Cortex of kidney (tissue), 1 donor: ENCODE measurements at places on chromosomes 4 and X.

DNA sequence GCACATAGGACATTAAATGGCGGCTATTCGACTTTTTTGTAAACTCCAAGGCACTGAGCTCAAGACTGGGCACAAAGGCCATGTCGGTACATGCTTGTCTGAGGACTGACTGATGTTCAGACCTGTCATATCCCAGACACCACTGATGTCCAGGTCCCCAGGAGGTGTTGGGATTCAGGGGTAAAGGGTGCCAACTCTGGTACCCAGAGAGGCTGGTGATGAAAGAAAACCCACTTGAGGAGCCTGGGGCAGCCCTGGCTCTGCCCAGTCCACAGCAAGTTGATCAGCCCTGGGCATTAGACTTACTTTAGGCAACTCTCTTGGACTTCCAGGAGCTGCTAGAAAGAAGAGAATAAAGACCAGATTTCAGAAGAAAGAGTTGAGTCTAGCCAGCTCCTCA is 18.7 kb downstream of the SASH3 start:
- no peak for DNase-seq

GRCh38 chr4:53908661-53909078 is 155.7 kb downstream of the CHIC2 start:
- no peak for DNase-seq

GRCh38 chr4:74768857-74769525 is 25.3 kb downstream of the BTC start:
- no peak for DNase-seq

DNA sequence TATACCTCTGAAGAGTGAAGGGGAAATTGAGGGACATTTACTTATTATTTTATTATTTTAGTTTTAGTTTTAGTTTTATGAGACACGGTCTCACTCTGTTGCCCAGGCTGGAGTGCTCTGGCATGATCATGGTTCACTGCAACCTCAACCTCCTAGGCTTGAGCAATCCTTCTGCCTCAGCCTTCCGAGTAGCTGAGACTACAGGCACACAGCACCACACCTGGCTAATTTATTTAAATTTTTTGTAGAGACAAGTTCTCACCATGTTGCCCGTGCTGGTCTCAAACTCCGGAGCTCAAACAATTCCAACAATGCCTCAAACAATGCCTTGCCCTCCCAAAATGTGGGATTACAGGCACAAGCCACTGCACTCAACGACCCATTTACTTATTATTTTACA is 68.4 kb upstream of the BMP2K start:
- DNase-seq: no peak

- DNase-seq: no peak
These were observed 595.0 kb downstream of the ACTRT1 start for GRCh38 chrX:127457161-127457560.

- no peak for DNase-seq
These were observed 62.8 kb downstream of the FAM9B start for GRCh38 chrX:8971116-8971515.

DNA sequence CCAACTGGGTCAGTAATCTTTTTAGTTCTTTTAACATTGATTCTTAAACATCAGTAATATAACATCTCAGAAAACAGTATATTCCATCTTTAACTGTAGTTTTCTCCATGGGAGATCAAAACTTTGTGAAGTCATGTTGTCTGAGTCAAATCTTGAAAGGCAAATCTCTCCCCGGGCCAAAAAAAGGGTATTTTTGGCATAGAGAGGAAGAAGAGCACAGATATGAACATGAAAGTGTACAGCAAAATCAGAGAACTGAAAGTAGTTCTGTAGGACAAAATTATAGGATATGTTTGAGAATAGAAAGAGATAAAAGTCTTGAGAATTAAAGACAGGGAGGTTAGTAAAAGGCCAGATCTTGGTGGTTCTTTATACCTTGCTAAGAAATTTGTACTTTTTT is 176.4 kb upstream of the GYPA start:
- no peak for DNase-seq

GRCh38 chr4:93897559-93897958 is 69.0 kb downstream of the ATOH1 start:
- no peak for DNase-seq

GRCh38 chr4:61143461-61143860 is 56.7 kb upstream of the ADGRL3 start:
- no peak for DNase-seq

GRCh38 chr4:165537028-165537648 is 158.3 kb downstream of the CPE start:
- no peak for DNase-seq

DNA sequence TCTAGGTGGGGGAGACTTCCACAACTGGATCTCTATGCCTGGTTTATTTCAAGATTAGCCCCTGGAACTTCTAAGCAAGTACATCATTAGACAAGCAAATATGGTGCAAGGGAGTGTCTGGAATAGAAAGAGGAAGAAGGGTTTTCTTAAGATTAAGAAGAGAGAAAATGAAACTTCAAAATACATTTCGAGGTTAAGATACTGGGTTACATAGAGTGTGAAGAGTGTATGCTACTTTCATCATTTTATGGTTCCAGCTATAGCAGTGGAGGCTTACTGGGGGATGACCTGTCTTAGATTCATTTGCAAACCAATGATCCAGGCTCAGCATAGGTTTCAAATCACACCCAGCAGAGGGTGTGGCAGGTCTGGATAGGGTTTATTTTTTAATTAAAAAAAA is 144.4 kb upstream of the GATB start:
- DNase-seq: no peak

- DNase-seq: no peak
These were observed 3.7 kb upstream of the C4orf36 start for GRCh38 chr4:86895692-86896488.

DNA sequence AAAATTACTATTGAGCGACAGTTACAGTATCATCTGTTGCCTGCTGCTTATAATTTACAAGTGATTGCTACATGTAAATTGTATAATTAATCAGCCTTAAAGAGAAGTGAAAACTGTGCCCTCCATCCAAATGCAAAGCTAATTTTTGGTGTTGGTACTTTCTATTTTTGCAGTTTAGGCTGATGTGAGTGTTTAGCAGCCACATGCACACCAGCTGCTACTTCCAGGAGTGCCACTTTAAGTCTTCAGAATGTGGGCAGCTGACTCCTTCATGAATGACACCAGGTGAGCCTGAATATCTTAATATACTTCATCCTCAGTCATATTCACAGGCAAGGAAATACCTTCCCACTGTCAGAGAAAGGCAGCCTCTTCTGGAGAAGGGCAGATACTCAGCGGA is 149.8 kb upstream of the RASGEF1B start:
- no peak for DNase-seq
